Activated naive CD4-positive, alpha-beta T cell treated with anti-CD3 and anti-CD28 coated beads, Interleukin-2, amount 50 U/mL, for 16 hours (primary cell): ENCODE measurements at places on chromosomes 1 and 21.

GRCh38 chr1:165849353-165850133 lies 22.1 kb downstream of the UCK2 start:
- DNase-seq: no peak

DNA sequence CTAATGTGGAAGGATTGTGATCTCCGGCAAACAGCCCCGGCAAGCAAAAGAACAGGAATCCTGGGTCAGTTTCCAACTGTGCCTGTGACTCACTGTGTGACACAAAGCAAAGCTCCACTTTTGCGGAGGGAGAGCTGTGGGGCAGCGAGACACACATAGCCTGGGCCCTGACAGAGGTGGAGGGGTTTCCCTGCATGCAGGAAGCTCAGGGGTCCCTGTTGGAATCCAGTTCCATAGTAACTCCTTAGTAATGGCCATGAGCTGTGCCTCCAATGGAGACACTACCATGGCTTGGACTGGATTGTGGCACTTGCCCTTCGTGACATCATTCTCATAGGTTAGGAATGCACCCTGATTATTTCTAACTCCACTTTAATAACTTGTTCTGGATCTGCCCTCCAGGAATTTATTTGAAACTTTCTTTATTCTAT lies 47.0 kb upstream of the ATF3 start:
- DNase-seq: no peak

DNA sequence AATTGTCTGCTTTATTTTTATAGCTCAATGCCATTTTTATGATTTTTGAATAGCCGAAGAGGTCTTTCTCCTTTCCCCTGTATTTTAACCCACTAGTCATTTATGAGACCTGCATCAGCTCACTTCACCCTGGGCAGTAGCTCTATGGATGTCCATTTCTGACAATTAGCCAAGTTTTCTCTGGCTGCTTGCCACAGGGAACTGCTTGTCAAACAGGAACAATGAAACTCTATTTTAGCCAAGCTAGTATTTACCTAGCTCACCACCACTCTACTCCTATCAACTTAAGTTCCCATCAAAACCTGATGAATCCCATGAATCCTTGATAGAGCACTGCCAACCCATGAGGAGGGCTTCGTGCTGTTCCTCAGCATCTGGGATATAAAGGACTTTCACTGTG lies 406.7 kb downstream of the RWDD3 start:
- no peak for DNase-seq

GRCh38 chr1:213244664-213245091 lies 193.6 kb downstream of the RPS6KC1 start:
- no peak for DNase-seq

DNA sequence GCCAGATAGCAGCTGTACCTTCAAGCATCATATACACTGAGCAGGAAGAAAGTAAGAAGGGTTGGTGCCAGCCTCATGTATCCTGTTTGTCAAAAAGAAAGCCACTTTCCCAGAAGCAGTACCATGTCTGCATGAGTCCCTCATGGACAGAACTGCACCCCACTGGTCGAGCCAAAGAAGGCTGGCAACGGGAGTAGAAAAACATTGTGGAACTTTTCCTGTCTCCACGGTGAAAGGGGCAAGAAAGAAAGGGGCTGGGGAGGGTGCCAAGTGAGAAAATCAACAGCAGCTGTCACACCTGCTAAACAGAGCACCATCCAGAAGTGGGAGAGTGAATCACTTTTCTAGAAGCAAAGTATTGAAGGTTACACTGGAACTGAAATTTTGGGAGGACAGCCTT lies 621.7 kb downstream of the LMO4 start:
- no peak for DNase-seq

DNA sequence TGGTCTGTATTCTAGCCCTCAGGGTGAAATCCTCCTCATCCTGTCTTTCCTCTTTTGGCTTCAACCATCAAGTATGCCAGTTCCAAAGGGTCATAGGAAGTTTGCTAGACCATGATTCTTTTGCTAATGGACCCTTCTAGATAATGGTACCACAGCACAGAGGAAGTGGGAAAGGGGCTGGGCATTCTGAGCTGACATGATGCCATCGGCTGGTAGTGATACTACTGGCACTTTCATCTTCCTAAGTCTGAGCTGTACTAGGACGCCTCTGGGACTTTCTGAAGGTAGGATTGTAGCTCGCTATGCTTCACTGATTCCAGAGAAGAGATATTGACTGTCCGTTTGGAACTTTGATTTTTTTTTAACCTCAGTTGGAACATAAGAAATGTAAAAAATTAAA lies 11.4 kb downstream of the FASLG start:
- no peak for DNase-seq

DNA sequence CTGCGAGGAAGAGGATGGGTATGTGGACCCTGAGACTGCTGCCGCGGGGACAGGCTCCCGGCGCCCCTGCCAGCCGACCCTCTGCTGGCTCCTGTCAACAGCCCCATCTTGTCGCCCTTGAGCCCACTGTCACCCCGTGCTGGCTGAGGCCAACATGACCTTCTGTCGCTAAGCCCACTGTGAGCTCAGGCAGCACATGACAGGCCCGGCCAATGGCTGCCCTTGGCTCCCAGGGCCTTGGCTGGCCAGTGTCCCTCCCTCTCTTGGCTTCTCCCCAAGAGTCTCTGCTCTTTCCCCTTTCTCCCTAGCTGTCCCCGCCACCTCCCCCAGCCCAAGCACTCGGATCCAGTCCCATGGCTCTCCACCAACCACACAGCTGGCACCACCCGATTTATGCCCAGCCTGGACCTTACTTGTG lies 3.5 kb downstream of the PEX10 start:
- no peak for DNase-seq
